ELR (cell line): ENCODE measurements at places on chromosomes 2 and 18.

- no peak for DNase-seq
Measured at GRCh38 chr2:182047544-182047943, 61.9 kb downstream of the PPP1R1C start.

DNA sequence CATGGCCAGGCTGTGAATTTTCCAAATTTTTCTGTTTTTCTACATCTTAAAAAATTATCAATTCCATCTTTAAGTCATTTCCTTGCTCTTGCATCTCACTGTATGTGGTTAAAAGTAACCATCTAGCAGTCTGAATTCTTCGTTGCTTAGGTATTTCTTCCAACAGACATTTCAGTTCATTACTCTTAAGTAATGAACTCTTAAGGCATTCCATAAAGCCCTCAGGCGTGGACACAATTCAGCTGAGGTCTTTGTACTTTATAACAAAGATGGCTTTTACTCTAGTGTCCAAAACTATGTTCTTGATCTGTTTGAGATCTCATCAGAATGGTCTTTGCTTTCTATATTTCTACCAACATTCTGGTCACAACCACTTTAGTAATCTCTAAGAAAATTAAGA is 253.9 kb upstream of the GCFC2 start:
- DNase-seq, result no peak

DNA sequence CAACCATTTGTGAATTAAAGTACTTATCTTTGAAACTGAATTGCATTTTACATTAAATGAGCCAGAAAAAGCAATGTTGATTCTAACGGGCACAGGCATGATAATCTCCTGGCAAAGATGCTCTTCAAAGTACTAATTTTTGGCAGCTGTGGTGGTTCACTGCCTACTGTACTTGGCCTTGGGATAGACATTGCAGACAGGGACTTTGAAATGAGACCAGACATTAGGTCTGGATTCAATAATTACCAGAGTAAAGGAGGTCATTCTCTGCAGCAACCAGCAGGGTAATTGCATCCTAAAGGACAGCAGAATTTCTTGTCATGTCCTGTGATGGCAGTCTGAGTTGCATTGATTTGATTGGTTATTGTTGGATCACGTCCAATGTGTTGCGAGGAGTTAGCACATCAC is 986.5 kb downstream of the TDRD15 start:
- no peak for DNase-seq

DNA sequence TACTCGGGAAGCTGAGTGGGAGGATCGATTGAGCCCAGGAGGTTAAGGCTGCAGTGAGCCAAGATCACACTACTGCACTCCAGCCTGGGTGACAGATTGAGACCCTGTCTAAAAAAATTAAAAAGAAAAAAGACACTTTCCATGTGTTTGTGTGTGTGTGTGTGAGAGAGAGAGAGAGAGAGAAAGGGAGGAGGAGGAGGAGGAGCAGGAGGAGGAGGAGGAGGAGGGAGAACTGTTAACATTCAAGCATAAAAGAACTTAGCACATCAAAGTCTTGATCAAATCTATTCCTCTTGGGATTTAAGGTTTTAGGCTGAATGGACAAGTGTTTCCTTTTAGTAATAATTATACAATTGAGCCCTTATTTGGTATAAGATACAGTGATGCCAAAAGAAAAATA is 75.5 kb downstream of the SPOPL start:
- DNase-seq, result no peak

DNA sequence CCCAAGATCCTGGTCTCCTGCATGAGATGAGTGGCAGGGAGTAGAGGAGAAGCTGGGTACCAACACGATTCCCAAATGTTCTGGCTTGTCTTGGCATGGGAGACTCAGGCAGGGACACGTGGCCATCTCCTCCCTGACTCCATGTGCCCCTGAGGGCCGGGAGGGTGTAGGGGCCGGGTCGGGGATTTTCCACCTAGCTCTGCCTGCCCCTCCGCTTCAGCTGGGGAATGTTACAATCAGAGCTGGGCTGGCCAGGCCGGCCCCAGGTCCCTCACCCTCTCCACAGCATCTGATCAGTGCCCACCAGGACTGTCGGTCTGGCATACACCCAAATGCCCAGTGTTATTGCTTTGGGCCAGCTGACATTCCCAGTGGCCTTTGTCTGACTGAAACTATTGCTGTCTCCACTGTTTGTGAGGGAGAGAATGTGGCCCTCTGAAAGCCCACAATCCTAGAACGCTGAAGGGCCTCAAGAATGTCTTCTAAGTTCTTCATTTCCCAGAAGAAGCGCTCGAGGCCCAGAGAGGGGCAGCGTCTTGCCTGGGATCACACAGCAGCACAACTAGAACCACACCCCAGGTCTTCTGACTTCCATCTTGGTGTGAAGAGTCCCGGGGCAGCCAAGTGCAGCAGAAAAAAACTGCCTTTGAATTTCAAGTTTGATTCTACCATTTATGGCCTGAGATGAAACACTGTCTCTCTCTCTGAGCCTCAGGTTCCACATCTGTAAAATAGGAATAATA is 23.2 kb downstream of the KCNK3 start:
- no peak for DNase-seq

DNA sequence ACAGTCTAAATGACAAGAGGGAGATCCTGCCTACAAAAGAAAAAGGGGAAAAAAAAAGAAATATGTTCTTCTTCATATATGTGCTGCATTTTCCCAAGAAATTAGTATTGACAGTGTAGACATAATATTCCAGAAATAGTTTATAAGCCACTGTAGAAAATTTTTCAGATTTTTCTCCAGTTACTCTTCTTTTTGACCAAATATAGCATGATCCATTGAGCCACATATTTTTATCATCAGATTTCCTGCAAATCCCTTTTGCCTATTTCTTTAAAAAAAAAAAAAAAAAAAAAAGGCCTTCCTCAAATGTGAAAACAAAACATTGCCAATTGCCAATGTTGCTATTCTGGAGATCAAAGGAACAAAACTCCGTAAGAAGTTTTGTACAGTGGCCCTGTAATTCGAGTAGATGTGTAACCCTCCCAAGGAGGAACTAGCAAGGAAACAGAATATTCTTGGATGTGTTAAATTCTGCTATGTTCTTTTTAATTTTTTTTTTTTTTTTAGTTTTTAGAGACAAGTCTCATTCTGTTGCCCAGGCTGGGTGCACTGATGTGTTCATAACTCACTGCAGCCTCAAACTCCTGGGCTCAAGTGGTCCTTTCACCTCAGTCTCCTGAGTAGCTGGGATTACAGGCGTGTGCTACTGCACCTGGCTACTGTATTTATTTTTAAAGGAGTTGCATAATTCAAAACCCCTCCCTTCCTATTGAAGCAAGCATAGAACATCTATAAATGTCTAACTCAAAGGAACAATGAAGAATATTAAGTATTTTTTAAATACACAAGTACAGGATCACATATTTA is 12.5 kb upstream of the CABYR start:
- no peak for DNase-seq

- no peak for DNase-seq
Measured at GRCh38 chr2:134875309-134875708, 36.9 kb downstream of the ACMSD start.

- DNase-seq, result no peak
Measured at GRCh38 chr18:32257084-32257785, 67.4 kb downstream of the MEP1B start.

DNA sequence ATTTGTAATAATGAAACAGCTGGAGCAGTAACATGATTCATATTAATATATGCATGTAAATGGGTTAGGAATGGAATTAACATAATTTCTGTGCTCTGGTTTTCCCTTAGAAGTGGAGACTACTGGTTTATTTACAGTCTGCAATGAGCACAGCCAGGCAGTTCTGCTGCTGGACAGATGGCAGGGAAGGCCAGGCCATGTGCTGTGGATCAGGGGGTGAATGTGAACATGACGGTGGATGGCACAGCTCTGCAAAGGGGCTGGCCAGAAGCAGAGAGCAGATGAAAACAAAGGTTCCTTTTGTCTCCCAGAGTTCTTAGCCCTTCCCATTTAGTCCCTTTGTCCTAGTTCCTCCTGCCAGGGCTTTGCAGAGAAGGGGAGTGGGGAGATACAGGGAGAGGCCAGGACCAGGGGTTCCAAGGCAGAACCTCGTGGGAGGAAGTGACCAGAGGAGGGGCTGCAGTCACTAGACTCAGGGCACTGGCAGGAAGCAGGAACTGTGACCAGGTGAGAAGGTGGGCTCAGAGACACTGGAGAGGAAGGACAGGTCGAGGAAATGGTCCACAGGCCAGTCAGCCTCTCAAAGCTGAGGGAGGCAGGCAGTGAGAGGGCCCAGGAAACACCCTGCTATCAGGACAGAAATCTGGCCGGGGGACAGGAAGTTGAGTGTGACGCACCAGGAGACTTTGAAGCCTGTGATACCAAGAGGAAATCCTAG is 112.9 kb upstream of the ATP8B1 start:
- DNase-seq, result peak; percentile 52

DNA sequence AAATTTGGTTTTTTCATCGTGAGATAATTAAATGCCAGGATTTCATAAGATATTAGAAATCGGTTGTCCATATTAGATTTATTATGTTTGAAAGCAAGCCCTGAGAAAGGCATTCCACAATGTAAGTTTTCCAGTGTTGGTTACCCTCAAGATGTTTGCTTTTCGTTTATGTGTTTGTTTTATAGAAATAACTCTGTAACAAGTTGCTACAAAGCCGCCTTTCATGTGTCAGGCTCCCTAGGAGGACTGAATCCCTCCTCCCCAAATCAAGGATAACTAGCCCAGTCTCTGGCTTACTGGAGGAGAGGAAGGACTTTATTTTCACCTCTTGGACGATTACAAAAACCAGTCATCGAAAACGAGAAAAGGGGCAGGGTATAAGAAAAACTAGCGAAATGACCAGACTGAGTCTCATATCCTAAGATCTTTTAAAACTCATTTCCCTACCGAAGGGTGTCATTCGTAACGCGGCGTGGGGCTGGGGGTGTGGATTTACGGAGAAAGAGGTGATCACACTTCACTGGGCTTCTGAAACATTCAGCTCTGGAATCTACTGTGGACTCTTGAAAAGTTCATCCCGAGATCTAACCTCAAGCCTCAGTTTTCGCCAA is 1.0 kb upstream of the PEX13 start:
- DNase-seq, result peak; percentile 9

DNA sequence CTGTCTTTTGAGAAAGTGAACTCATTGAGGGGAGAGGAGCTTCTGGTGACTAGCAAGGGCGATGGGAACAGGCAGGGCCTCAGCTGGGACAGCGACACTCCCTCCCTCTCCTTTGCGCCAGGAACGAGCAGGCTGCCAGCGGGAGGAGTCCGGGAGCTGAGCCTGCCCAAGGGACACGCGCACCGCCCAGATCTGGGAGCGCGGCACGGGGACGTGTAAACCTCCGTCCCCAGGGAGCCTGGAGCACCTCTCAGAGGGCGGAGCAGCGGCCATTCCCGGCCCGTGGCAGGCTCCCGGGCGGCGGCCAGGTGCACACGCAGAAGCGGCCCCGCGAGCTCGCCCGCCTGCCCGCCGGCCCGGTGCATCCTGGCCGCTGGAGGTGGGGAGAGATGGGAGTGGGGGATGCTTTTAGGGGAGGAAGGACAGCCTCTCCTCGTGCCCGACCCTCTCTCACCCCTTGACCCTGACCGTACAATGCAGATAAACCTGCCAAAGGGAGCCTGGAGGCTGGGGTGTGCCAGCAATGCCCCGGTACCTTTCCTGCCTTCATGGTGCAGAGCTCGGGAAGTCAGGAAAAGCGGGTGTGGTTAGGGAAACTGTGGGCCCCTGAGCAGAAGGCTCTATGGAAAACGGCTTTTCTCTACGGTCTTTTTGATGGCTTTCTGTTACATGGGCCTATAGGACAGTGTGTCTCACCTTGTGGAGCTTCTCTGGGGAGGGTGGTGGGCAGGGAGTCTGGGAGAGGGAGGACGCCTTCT is 2.2 kb downstream of the AQP4 start:
- DNase-seq, result no peak

GRCh38 chr2:68594674-68595492 is 48.5 kb upstream of the PROKR1 start:
- peak; percentile 62 for DNase-seq

- no peak for DNase-seq
Measured at GRCh38 chr2:134167015-134167414, 86.9 kb upstream of the MGAT5 start.

GRCh38 chr18:54094474-54094873 is 130.0 kb downstream of the MBD2 start:
- no peak for DNase-seq

DNA sequence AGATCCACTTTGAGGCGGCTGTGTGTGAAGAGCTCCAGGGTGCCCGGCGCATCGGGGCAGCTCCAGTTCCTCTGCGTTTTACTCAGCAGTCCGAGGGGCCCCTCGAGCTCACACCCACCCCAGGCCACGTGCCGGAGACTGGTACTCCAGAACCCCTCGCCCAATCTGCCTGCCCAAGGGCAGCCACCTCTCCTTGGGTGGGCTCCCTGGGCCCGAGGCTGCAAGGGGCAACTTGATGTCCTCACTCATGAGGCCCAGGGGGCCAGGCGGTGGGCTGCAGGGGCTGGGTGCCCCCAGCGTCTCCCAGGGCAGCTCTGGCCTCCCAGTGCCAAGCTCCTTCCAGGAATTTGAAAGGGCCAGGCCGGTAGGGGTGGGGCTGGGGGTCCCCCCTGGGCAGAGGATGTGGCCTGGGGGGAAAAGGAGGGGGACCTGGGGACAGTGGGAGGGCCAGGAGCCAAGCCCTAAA is 16.7 kb downstream of the RAMP1 start:
- no peak for DNase-seq

- DNase-seq, result peak; percentile 80
Measured at GRCh38 chr2:207624185-207625013, 795 bp downstream of the METTL21A start.
